ENCODE measurements at places on chromosomes 5 and 9.

GRCh38 chr5:69350664-69351063 lies 18.1 kb upstream of the CCDC125 start:
- no peak for DNase-seq

- no peak for DNase-seq
These were observed 583.6 kb downstream of the TMEM38B start for GRCh38 chr9:106277966-106278365.

GRCh38 chr5:482506-482905 lies 39.5 kb downstream of the EXOC3 start:
- no peak for DNase-seq

GRCh38 chr5:135944967-135945560 lies 9.7 kb downstream of the LECT2 start:
- peak; percentile 27 for DNase-seq

DNA sequence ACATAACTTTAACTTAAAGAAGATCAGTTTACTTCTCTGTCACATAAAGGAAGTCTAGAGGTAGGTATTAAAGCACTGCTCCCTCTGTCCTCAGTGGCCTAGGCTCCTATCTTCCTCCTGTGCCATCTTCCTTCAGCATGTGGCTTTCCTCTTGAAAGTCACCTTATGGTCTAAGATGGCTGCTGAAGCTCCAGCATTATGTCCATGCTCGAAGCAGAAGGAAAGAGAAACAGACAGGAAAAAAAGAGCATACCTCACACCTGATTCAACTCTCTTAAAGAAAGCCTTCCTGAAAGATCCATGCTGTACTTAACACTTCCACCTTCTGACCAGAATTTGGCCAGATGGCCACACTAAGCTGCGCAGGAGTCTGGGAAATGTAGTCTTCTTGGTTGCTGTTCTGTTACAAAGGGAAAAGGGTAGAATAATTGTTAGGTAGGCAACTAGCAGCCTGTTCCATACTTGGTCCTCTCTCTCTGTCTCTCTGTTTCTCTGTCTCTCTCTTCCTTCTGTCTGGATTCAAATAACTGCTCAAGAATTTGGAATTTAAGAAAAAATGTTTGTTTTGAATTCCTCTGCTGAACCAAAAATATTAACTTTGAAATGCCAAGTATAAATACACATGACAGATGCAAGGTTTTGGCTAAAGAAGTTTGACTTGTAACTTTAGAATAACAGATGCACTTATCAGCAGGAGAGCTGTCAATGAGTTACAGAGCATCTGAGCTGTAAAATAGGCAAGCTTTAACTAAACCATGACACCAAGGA lies 16.0 kb downstream of the TMEM174 start:
- DNase-seq = no peak

- DNase-seq = no peak
These were observed 197.0 kb downstream of the DRD1 start for GRCh38 chr5:175246889-175247520.

DNA sequence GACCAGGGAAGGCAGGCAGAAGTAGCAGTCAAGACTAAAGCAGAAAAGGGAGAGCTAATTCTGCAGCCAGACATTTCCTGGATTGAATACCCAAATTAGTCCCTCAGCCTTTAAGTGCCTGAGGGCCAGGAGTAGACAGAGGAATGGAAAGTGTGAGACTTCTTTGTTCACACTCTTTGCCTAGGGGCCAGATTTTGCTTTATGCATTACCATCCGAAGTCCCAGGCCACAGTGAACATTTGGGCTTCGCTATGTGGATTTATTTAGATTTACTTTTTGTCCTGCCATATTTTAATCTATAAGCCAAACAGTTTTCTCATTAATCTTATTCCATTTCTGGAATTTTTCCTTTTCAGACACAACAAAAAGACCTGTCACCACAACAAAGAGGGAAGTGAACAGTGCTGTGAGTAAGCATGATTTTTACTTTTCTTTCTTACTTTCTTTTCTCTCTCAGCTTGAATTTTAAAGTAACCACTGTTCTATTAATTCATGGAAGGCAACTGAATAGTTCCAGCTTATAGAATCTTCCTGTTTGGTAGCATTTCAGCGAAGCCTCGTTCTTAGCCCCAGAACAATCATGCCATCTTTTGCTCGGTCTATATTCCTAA lies 52.6 kb downstream of the PDCD1LG2 start:
- DNase-seq = no peak

DNA sequence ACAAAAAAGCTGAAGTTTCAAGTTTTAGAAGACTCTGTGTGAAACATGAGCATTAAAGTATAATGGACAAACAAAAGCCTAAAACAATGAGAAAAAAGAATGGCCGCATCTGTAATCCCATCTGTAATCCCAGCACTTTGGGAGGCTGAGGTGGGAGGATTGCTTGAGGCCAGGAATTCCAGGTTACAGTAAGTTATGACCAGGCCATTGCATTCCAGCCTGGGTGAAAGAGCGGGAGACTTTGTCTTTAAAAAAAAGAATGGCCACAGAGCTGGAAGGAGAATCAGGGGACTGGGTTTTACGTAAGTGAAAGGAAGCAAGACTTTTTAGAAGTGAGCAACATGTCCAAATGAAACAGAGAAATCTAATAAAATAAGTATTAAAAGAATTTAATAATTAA lies 2.6 kb upstream of the ATG10 start:
- no peak for DNase-seq

DNA sequence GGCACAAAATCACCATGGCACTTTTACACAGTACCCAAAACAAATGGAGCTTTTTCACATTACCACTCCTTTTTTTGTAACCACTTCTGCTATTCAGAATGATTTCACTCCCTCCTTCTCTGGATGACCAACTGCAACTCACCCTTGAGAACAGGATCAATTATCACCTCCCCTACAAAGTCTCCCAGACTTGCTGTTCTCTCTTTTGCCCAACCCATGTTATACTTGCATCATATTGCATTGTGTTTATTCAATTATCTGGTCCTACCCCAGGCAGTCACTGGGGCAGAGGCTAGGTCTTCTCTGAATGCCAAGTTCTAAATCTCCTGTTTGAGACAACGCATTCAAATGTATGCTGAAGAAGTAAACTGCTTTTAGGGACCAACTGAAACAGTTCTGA lies 96.0 kb downstream of the GPR21 start:
- no peak for DNase-seq

- DNase-seq = no peak
These were observed 227.8 kb downstream of the TRPM3 start for GRCh38 chr9:70893580-70894122.
